CD4-positive, alpha-beta T cell treated with Interleukin-6 at 100 ng/mL for 8 hours (primary cell): ENCODE measurements at places on chromosomes 6 and 20.

DNA sequence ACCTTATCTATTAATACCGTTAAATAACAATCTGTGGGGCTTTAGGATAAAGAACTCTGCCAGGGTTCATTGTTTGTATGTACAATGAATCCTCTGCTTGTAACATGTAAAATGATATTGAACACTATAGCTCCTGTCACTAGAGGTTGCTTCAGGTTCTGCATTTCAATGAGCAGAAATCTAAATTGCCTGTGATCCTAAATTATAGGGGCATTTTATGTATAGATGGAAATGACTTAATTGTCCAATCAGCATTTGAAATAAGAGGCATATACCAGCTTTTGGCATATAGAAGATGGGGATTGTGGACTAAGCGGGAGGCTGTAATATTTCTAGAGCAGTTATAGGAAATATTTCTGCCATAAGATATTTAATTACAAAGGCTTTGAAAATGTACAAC, 2.0 kb downstream of the NCOA3 start:
- no peak for DNase-seq

DNA sequence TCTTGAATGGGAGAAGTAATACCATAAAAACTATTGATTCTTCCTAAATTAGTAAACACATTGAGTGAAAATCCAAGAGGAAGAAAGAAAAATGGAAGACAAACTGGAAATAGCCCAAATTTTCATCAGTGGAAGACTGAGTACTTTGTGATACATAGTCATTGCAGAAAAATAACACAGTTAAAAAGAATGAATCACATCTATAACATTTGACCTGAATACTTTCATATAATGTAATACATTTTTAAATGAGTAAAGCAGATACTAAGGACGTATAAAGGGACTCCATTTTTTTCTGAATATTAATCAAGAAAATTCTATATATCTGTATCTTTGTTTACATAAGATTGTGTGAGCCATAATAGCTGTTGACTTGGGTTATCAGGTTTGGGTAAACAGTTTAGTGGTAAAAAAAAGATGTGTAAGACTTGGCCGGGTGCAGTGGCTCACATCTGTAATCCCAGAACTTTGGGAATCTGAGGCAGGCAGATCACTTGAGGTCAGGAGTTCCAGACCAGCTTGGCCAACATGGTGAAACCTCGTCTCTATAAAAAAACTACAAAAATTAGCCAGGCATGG, 4.3 kb upstream of the SLC17A2 start:
- DNase-seq, result no peak

GRCh38 chr6:36913082-36913481, 27.3 kb downstream of the C6orf89 start:
- no peak for DNase-seq

DNA sequence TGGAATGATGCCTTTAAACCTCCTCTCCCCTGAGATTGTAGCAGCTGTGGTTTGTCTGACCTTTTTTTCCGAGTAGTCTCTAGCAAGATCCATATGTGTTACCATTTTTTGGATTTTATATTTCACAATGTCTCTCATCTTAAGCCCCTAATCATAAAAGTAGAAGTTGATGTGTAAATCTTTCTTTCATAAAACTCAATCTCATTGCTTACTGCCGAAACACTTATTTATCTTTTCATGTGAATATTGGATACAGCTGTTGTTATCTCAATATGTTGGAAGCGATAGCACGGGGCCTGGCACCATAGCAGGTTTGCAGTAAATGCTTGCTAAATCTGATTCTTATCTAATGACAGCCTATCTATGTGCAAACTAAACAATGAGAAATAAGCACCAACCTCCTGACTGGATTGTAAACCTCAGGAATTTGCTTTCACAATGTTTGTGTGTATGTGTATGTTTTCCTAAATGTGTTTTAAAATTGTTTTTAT, 14.2 kb downstream of the SMPDL3A start:
- no peak for DNase-seq

DNA sequence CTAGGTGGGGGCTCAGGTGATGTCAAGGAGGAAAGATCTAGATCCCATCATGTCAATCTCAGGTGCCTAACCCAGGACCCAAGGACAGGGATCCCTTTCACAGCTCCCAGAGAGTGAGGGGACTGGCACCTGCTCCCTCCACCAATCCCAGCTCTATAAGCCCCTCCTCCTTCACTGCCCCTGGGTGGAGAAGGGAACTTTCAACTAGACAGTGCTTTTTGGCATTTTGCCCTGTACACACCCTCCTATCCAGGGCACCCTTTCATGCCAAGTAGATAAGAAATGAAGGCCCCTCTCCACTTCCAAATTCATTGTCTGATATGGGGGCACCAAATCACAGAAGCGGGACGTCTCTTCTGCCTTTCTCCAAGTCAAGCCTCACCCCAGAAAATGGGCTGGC, 61.6 kb downstream of the MDGA1 start:
- no peak for DNase-seq

GRCh38 chr6:26403893-26404292, 1.8 kb downstream of the BTN3A1 start:
- no peak for DNase-seq

DNA sequence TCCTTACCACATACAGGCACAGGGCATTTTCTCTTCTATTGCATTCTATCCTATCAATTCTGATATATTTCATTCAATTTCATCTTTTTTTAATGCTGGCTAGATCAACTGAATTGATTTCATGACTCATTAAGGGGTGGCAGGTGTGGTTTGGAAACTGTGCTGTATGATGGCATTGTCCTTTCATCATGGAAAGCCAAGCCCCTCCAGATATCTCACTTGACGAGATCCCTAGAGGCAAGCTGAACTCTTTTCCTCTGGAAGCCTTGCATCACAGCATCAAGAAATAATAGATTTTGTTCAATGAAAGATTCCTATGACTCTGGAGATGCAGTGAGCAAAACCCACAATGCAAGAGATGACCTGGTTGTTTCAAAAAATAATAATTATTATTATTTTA, 401.2 kb downstream of the PREX1 start:
- no peak for DNase-seq
